ENCODE measurements at places on chromosomes 2 and 18. TPM values are rescaled to one million over a fixed set of nuclear protein-coding genes. Genes with fewer than 3 reads are reported as not detected.
A peak's percentile ranks its signal among the peaks of the same experiment; 100 is the strongest.

Gene CDC42EP3
- 8.4 TPM for total RNA-seq

GRCh38 chr2:48235076-48235475 lies 294.9 kb upstream of the STON1 start:
- no peak for DNase-seq

- no peak for DNase-seq
Measured at GRCh38 chr2:201901786-201902185, 95.4 kb downstream of the CDK15 start.

GRCh38 chr18:62979176-62979575 lies 263.8 kb downstream of the PHLPP1 start:
- peak; percentile 79 for DNase-seq

DNA sequence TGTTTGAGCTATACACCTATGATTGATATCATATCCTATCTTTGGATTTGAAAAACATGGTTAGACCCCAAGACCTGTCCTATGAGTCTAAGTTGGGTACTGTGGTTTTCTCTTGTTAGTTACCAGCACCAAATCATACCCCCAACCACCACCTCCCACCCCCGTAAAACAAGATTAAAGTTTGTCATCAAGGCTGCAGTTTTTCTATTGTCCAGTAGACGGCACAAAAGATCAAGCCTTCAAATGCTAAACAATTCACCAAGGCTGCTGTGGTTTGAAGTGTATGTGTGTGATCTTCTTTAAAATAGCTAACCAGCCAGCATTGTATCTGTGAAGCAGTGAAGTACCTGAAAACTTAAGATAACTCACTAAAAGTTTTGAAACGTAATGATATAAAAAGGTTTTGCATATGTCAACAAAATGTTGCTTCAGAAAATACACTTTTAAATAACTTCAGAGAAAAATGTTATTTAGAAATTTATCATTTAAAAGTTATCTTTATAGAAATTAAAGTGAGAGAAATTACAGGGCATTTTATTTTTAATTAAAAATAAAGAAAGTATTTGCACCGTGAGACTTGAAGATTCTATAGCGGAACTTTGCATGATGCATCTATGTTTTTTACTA lies 5.8 kb upstream of the MEIS1 start:
- no peak for DNase-seq
